Stimulated activated CD8-positive, alpha-beta memory T cell treated with anti-CD3 and anti-CD28 coated beads, Interleukin-2, amount 100 ng/mL, for 1 hour (primary cell): ENCODE measurements at places on chromosomes 6 and 20.

GRCh38 chr20:17024513-17025119 lies 202.2 kb upstream of the PCSK2 start:
- DNase-seq: no peak

DNA sequence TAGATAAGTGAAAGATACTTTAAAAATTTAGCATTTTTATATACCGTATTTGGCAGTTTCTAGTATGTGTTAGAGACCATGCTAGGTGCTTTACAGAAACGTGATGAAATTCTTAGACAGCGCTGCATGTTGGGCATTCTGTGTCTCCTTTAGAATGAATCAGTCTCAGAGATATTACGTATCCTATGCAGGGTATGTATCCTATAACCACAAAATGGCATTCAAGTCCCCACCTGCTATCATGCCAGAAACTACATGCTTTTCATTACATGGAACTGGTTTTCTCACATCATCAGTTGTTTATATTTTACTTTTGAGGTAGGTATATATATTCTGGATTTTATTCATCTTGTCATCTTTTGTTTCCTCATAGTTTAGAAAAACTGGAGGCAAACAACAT lies 42.3 kb downstream of the PEX7 start:
- no peak for DNase-seq

- DNase-seq: no peak
Measured at GRCh38 chr6:85078058-85078457, 313.7 kb upstream of the TBX18 start.

DNA sequence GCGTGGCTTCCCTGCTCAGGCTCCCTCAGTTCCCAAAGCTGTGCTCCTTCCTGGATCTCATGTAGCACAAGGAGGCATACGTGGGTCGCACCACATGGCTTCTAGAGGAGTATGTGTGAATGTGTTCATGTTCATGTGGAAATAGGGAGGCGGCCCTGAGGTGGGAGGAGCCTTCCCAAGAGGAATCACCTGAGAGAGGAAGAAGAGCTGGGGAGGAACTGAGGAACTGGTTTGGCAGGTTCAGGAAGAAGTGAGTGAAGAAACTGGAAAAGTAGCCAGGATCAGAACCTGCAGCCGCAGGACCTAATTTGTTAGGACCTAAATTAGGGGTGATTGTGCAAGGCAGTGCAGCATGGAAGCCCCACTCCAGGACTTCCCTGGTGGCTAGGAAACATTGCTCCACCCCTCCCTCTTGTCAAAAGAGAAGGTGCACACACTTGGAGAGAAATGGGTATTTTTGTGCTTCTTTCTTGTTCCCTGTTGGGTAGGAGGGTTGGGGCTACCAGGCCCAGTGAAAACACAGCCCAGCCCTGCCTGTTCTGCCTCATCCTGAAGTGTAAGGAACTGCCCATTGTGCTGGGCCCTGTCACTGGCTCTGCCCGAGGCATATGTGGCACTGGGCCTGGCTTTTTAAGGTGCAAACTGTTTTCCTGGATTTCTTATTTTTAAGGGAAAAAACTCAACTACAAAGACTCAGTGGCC lies 20.7 kb downstream of the SYNJ2 start:
- DNase-seq: no peak

DNA sequence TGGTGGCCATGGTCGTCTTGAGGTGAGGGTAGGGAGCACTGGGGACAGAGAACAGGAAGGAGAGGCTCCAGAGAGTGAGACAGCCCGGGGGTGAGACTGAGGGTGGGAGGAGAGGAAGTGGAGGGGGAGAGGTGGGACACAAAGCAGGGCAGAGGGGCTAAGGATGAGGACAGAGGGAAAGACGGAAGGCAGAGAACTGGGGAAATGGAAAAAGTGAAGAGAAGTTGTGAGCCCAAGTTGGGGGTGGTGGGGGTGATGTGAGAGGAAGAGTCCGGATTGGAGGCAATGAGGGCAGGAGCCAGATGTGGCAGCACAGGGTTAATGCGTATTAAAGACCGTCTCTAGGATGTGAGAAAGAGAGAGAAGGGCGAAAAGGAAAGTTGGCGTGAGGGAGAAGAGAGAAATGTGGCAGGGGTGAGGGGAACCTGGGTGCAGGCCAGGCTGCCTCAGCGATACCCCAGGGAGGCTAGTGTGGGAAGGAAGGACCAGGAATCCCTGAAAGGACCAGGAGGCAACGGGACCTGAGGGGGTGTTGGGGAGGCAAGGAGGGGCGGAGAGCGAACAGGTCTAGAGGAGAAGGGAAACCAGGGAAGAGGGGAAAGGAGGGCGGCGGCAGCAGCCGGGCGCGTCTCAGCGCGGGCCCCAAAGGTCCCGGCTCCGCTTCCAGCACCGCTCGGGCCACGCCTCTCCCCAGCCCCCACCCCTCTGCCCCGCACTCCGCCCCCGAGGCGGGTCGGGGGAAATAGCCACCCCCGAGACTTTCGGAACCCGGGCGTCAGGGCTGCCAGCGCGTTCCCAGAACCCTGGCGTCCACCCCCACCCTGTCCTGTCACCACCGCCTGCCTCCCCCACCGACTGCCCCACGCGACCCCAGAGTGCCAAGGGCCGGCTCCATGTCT lies at the start of gene PPP1R18:
Gene PPP1R18 (minus strand): TSS at position 637 of the 899 bp plus-strand sequence. CDS start 627 bp downstream, at position 10.
- peak; percentile 64 for DNase-seq

DNA sequence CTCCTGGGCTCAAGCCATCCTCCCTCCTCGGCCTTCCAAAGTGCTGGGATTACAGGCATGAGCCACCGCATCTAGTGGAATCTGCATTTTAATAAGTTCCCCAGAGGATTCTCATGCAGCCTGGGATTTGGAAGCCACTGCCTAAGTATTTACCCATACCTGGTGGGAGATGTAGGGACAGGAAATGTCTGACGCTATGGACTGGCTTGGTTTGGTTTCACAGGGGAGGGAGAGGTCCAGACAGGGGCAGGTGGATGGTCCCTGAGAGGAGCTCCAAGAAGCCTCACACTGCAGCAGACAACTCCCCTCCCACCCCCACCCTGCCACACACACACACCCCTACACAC lies 4.4 kb downstream of the VSTM2L start:
- DNase-seq: no peak

- no peak for DNase-seq
Measured at GRCh38 chr6:1103945-1104623, 207.8 kb upstream of the FOXQ1 start.

DNA sequence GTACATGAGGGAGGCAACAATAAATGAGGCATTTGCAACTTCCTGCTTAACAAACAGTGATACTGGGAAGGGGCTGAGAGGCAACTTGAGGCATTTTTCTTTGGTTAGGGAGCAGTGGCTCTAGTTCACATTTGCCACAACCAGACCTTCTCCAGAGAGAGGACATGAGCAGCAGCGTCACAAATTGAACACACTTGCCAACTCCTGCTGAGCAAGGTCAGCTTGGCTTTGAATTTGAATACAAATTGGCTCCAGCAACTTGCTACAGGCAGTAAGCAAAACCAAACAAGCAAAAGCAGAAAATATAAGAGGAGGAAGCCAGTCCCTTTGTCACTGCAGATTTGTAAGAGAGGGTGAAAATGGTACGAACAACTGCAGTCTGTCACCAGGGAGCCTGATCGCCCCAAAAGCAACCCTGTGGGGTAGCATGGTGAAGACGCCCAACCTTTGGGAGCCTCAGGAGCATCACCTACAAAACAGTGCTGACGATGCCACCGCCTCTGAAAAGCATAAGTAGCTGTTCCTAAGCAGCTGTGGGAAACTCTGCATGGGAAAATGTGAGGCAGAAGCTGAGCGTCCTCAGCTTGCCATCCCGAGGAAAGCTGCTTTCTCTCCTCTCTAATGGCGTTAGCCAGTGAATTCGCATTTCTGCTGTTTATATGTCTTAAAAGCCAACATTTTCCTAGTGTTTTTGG lies 378.7 kb downstream of the RNGTT start:
- DNase-seq: no peak

DNA sequence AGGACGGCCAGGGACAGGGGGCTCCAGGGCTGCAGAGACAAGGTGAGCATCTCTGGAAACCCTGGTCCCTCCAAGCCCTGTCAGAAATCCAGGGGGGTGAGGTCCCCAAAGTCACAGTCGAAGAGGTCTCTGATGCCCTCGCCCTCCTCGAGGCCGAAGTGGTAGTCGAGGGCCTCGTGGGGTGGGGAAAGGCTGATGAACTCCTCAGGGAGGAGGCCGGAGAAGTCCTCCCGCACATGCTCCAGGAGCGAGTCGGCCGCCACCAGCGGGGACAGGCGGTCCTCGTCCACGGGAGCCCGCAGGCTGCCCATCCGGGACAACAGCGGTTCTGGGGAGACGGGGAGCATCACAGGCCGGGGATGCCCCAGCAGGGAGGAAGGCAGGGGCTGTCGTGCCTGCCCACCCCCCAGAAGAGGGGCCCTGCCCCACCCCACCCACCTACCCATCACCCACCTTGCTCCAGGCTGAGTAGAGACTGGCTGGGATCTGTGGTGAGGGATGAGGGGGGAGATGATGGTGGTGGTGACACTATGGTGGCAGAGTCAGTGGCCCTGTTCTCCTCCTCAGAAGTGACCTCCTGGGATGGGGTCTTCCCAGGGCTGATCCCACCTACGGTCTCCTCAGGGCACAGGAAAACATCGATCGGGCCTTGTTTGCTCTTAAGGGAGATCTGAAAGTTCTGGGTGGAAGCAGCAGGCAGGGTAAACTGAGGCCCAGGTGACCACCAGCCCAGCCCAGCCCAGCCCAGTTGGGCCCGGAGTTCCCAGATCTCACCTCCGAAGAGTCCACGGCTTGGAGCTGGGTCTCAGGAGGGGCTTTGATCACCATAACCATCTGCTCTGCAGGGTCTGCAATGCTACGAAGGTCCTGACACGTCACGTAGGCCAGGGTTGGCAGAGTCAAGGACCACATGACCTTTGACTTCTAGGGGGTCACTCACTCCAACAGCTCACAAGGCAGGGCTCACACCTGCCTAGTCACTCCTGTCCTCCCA lies 2.7 kb upstream of the NECAB3 start:
- no peak for DNase-seq

GRCh38 chr6:13390658-13391057 lies 62.3 kb upstream of the TBC1D7 start:
- no peak for DNase-seq

DNA sequence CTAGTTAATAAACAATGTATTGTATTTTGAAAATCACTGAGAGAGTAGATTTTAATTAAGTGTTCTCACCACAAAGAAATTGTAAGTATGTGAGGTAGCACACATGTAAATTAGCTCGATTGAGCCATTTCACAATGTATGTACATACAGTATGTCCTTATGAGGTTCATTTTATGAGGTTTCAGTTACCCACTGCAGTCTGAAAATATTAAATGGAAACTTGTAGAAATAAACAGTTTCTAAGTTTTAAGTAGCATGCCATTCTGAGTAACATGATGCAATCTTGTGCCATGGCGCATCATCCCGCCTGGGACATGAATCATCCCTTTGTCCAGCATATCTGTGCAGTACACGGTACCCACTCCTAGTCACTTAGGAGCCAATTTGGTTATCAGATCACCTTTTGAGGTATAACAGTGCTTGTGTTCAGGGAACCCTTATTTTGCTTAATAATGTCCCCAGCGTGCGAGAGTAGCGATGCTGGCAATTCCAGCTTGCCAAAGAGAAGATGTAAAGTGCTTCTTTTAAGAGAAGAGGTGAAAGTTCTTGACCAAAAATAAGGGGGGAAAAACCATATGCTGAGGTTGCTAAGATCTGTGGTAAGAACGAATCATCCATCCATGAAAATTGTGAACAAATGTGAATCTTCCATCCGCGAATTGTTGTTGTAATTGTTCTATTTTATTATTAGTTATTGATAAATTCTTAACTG lies 64.7 kb downstream of the KCNS1 start:
- DNase-seq: no peak

GRCh38 chr6:71419217-71420094 lies 130.8 kb downstream of the OGFRL1 start:
- no peak for DNase-seq

DNA sequence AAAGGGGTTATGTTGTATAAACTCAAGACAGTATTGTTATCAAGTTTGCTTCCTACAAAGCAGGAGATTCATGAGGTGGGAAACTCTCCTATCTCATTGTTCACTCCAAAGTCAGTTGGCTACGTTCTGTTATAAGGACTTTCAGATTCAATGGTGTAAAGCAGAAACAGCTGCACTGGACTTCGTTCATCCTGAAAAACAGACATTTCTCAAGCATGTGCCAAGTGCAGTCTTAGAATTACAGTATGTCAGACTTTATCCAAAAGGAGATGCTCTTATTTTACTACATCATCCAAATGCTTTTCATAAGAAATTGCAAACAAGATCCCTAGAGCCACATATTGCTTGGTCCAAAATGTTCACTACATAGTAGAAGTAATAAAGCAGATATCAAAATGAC lies 14.9 kb downstream of the COL21A1 start:
- no peak for DNase-seq

GRCh38 chr6:53540129-53540692 lies 4.7 kb downstream of the GCLC start:
- no peak for DNase-seq

DNA sequence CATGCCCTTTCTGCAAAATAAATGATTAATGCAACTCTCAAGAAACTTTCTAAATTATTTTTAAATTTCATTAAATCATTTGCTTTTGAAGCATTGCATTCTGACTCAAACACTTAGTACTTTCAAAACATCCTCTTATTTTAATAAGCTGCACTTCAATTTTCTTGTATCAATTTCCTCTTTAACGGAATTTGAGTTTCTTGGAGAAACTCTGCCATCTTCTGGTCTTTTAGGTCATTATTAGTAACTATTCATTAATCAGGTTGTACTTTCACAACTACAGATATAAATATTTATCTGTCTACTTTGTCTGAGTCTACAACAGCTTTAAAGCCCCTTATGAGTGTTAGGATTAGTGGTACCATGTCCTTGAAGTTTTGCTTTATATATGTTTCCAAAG lies 30.2 kb downstream of the TMX4 start:
- DNase-seq: no peak

GRCh38 chr6:151566557-151566956 lies 72.7 kb downstream of the CCDC170 start:
- no peak for DNase-seq

DNA sequence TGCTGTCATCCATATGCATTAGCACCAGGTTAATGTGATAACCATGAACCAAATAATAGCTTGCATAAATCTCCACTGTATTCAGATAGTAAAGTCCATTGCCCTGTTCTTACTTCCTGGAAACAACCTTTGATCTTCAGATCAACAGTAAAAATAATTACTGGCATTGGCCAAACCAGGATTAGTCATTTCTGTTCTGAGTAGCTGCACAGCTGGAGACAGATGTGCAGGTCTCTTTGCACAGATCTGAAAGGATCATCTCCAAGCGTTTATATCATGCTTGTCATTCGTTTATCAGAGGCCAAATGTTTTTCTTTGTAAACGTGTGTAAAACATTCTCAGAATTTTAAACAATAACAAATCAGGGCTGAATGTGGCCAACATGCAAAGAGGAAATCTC lies 134.4 kb upstream of the HMGCLL1 start:
- DNase-seq: no peak

- DNase-seq: no peak
Measured at GRCh38 chr6:123804014-123804786, 535 bp downstream of the NKAIN2 start.
